ENCODE measurements at places on chromosomes 2 and 18.
A peak's percentile ranks its signal among the peaks of the same experiment; 100 is the strongest.

- H3K27me3 ChIP-seq = no peaks in the 10 kb centered on the region
- no peaks in the 10 kb centered on the region for H3K4me1 ChIP-seq
- DNase-seq = no peak
- H3K36me3 ChIP-seq = no peaks in the 10 kb centered on the region
These were observed 360.6 kb upstream of the TNP1 start for GRCh38 chr2:217220228-217221013.

DNA sequence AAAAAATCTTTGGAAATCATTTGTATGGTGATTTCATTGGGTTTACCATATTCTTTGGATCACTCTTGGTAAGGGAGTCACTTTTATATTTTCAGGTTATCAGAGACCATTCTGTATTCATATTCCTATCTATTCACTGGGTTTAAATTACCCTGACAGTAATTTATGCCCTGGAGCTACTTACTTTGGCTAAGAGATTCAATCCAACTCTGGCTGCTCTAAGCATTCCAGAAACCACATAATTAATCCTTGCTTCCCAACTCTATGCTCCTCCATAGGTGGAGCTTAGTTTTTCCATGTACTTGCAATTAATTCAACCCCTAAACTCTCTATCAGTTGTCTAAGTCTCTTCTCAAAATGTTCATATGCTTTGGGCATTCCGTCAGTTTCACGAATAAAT lies 336.3 kb downstream of the AGPS start:
- no peak overlapping the region for H3K27ac ChIP-seq
- no peak overlapping the region for H3K4me3 ChIP-seq
- DNase-seq = no peak
- no peaks in the 10 kb centered on the region for H3K36me3 ChIP-seq
- H3K4me1 ChIP-seq = no peaks in the 10 kb centered on the region
- H3K27me3 ChIP-seq = peaks cover 9% of the 10 kb centered on the region

DNA sequence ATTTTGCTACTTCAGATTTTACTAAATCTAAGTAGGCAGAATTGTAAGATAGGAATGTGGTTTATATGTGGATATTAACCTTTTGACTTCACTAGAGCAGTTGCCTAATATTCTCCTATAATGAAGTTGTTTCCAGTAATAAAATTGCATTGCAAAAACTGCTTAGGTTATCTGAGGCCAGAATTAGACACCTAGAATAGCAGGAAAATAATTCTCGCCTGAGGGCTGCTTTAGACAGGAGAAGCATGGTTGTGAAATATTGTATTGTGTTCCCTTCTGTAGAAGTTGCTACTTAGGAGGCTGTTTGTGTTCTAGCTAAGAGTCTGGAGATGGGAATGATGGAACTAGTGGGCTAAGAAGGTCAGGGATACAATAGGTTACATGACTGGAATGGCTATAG lies 146.3 kb downstream of the PLCL1 start:
- H3K4me3 ChIP-seq = no peak overlapping the region
- H3K4me1 ChIP-seq = no peaks in the 10 kb centered on the region
- no peaks in the 10 kb centered on the region for H3K36me3 ChIP-seq
- H3K27ac ChIP-seq = no peak overlapping the region
- no peaks in the 10 kb centered on the region for H3K27me3 ChIP-seq
- no peak for DNase-seq

- DNase-seq = no peak
- no peak overlapping the region for H3K27ac ChIP-seq
- H3K4me3 ChIP-seq = no peak overlapping the region
- H3K36me3 ChIP-seq = no peaks in the 10 kb centered on the region
- no peaks in the 10 kb centered on the region for H3K27me3 ChIP-seq
- H3K4me1 ChIP-seq = no peaks in the 10 kb centered on the region
These were observed 73.6 kb downstream of the CYBRD1 start for GRCh38 chr2:171595896-171596295.

DNA sequence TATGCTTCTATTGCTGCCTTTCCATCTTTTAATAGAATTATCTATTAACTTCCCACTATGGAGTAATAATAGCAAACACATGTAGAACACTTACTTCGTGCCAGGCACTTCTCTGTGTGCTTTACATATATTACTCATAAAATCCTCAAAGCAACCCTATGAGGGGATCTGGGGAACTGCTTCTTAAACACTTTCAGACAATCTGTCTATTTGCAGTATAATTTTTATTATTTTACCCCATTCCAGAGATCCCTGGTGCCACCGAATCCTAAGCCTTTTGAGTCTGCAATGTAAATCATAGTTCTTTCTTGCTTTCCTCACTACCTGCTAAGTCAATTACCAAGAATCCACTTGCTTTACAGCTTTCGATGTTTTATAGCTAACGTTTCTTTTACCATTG lies 25.6 kb upstream of the GCFC2 start:
- H3K27me3 ChIP-seq = no peaks in the 10 kb centered on the region
- no peaks in the 10 kb centered on the region for H3K36me3 ChIP-seq
- no peak overlapping the region for H3K27ac ChIP-seq
- no peak overlapping the region for H3K4me3 ChIP-seq

DNA sequence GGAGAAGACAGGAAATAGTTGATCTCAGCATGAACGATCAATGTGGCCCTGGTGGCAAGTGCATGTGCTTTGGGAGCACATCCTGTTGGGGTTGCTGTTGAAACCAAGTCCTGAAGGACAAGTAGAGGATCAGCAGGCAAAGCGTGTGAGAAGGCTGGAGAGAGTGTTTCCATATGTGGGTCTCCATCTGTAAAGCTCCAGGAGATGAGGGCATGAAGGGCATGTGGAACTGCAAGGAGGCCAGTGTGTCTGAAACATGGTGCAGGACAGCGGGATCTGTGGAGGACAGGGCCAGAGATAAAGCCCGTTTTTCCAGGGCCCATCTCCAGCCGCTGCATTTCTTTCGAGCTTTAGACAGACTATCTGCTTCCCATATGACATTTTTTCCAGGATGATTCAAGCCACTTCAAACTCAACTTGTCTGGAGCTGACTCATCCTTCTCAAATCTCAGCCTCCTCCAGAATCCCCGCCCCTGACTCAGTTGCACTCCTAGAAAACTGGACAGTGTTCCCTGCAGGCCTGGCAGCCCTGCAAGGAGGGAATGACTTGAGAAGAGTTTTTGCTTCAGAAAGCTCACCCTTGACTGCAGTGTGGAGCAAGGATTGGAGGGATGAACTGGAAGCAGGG lies 226.1 kb downstream of the VAPA start:
- no peaks in the 10 kb centered on the region for H3K27me3 ChIP-seq
- peaks cover 3% of the 10 kb centered on the region for H3K4me1 ChIP-seq
- H3K27ac ChIP-seq = peak overlapping the region; percentile 13
- no peak for DNase-seq
- H3K36me3 ChIP-seq = no peaks in the 10 kb centered on the region
- H3K4me3 ChIP-seq = no peak overlapping the region

- no peaks in the 10 kb centered on the region for H3K36me3 ChIP-seq
- no peaks in the 10 kb centered on the region for H3K27me3 ChIP-seq
- peak overlapping the region; percentile 93 for H3K4me3 ChIP-seq
- H3K27ac ChIP-seq = peak overlapping the region; percentile 97
- H3K4me1 ChIP-seq = peaks cover 8% of the 10 kb centered on the region
These were observed 1.0 kb downstream of the RTN4 start for GRCh38 chr2:55049043-55049820.

DNA sequence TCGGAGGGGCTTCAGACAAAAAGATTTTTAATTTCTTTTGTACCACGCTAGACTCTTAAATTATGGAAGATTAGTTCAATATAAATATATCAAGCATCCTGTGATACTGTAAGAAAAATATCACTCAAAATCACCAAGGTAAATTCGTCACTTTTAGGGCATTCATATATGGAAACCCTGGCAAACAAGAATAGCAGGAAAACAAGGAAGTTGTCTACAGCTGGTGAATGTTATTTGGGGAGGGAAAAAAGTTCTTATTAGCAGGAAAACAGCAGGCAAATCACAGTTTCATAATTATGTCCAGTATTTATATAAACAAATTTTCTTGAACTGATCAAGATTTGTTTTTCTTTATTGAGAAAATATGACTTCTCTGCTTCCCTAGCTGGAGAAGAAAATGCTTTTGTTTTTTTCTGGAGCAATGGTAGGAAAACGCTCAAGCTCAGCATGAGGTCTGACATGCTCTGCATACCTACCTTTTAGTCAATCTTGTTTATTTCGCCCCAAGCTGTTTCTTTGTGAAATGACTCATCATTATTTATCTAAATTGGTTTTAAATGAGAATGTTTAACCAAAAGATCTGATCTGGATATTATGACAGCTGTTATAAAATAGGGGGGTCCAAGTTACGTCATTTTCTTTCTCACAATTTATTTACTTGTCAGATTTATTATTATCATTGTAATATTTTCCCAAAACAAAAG lies 14.7 kb downstream of the LINC00305 start:
- no peaks in the 10 kb centered on the region for H3K4me1 ChIP-seq
- H3K4me3 ChIP-seq = no peak overlapping the region
- H3K27me3 ChIP-seq = no peaks in the 10 kb centered on the region
- peak; percentile 94 for DNase-seq

GRCh38 chr2:57711991-57712390 lies 334.6 kb upstream of the VRK2 start:
- no peaks in the 10 kb centered on the region for H3K36me3 ChIP-seq
- no peak overlapping the region for H3K4me3 ChIP-seq
- no peaks in the 10 kb centered on the region for H3K27me3 ChIP-seq
- no peak for DNase-seq

- H3K4me1 ChIP-seq = no peaks in the 10 kb centered on the region
- H3K36me3 ChIP-seq = no peaks in the 10 kb centered on the region
- H3K27ac ChIP-seq = no peak overlapping the region
- DNase-seq = no peak
- no peaks in the 10 kb centered on the region for H3K27me3 ChIP-seq
These were observed 347.6 kb upstream of the RAB12 start for GRCh38 chr18:8261651-8262091.

DNA sequence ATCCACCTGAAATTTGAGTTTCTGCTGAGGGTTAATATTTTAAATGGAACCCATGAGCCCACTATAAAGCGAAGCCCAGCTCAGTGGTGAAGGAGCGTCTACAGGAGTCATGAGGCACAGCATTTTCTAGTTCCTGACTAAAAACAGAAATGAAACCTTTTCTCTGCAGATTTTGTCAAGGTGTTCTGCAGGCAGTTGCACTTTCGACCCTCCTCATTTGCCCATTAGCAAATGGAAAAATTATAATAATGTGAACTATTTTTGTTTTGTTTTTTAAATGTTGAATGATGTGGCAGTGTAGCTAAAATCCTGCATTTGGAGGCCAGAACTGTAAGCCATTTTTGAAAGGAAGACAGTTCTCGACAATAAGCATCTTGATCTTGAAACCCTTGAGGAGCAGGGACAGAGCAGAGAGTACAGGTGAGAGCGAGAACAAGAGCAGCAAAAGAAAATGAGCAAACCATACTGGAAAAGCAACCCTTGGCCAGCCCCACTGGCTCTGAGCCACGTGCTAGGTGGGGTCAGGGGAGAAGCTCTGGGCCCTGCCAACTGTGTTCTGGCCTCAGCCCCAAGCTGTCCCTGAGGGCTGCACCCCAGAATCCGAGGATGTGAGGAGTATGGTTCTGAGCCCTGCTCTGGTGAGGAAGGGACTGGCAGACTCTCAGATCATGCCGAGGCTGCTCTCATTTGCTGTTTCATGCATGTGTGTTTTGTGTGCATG lies 26.4 kb upstream of the COPS8 start:
- H3K27me3 ChIP-seq = no peaks in the 10 kb centered on the region
- no peak for DNase-seq
- H3K36me3 ChIP-seq = no peaks in the 10 kb centered on the region
- H3K27ac ChIP-seq = no peak overlapping the region

- H3K4me3 ChIP-seq = no peak overlapping the region
- peaks cover 91% of the 10 kb centered on the region for H3K27me3 ChIP-seq
- peak; percentile 83 for DNase-seq
- peaks cover 3% of the 10 kb centered on the region for H3K4me1 ChIP-seq
- H3K27ac ChIP-seq = no peak overlapping the region
These were observed 2.0 kb downstream of the HOXD3 start for GRCh38 chr2:176158855-176159662.

DNA sequence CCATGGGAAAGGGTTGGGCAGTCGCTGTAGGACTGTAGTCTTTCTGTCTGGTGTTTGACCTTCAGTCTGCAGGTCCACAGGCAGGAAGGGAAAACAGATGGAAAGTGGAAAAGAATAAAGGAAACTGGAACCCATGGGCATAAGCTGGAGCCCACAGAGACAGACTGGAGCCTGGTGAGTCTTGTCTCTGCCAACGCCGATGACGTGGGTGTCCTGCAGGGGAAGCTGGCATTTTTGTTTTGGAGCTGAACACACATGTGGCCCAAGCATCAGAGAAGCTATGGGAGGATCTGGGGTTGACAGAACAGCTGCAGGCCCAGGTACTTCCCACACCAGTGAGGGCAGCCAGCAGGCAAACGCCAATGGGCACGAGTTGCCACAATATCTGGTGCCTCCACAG lies 28.2 kb upstream of the SOCS6 start:
- no peaks in the 10 kb centered on the region for H3K27me3 ChIP-seq
- no peaks in the 10 kb centered on the region for H3K36me3 ChIP-seq
- no peak overlapping the region for H3K27ac ChIP-seq
- no peak for DNase-seq
- no peak overlapping the region for H3K4me3 ChIP-seq

- DNase-seq = no peak
- H3K36me3 ChIP-seq = no peaks in the 10 kb centered on the region
- no peak overlapping the region for H3K27ac ChIP-seq
These were observed 387.8 kb upstream of the RAB12 start for GRCh38 chr18:8221452-8221851.

DNA sequence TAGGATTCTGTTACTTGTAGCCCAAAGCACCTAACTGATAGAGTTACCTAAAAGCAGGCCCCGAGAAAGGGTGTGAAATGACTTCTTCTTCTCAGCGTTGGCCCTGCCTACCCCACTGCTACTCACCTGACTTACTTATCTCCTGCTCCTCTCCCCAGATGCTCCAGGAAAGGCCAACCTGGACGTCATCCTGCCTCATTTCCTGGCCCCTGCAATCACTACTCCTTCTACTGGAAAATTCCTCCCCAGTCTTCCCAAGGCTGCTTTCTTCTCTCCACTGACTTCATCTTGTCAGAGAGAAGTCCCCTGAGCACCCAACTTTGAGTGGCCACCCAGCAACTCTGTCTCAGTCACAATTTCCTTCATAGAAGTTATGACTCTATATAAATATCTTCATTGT lies 63.4 kb upstream of the KLF7 start:
- H3K4me3 ChIP-seq = no peak overlapping the region
- no peaks in the 10 kb centered on the region for H3K36me3 ChIP-seq
- H3K27ac ChIP-seq = no peak overlapping the region
- H3K27me3 ChIP-seq = no peaks in the 10 kb centered on the region
- peak; percentile 31 for DNase-seq
- H3K4me1 ChIP-seq = peaks cover 32% of the 10 kb centered on the region

DNA sequence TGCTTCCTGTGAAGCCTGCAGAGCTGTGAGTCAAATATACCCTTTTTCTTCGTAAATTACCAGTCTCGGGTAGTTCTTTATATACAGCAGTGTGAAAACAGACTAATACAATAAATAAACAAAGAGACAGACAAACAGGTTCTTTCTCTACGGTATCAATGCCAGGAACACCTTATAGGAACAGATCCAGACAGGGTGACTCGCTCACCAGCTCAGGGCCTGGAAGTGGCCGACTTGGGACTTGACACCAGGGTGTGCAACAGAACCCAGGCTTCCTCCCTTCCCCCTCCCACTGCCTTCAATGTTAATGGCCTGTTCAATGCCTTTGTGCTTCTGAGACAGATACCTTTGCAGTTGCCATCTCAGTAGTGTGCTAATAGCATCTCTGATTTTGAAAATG lies 309.5 kb downstream of the ALK start:
- no peak for DNase-seq
- H3K4me1 ChIP-seq = no peaks in the 10 kb centered on the region
- no peaks in the 10 kb centered on the region for H3K27me3 ChIP-seq
- no peak overlapping the region for H3K27ac ChIP-seq
- H3K4me3 ChIP-seq = no peak overlapping the region

Measured in mesendoderm (in vitro differentiated cells).